ENCODE measurements at places on chromosomes 1 and 21. TPM values are rescaled to one million over a fixed set of nuclear protein-coding genes. Genes with fewer than 3 reads are reported as not detected.

The DIPK1A gene
- 25.7 TPM for total RNA-seq

The DCST2 gene
- not detected for total RNA-seq

The CRABP2 gene
- 0.95 TPM for total RNA-seq

- DNase-seq, result no peak
Observed at GRCh38 chr1:12415038-12415466, 185.2 kb downstream of the VPS13D start.

DNA sequence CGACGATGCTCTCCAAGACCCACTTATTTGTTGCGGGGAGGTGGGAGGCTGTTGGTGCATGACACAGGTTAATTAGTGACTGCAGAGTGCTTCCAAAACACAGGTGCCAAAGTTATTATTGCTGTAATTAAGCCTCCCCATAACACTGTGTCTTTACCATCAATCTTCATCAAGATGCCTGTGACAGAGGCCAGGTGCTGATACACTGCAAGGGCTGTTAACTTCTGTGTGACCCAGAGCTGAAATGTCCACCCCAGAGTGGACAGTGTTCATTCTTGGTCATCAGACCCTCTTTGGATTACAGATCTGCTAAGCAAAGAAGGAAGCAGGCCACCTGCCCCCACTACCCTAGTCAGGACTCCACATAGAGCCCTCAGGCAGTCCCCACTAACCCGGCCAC lies 55.5 kb downstream of the CAPN8 start:
- no peak for DNase-seq

The CTXND2 gene
- total RNA-seq, result not detected

The RASAL2 gene
- total RNA-seq, result 3.6 TPM

GRCh38 chr1:78277253-78277652 lies 213.5 kb upstream of the PTGFR start:
- peak; percentile 59 for DNase-seq

DNA sequence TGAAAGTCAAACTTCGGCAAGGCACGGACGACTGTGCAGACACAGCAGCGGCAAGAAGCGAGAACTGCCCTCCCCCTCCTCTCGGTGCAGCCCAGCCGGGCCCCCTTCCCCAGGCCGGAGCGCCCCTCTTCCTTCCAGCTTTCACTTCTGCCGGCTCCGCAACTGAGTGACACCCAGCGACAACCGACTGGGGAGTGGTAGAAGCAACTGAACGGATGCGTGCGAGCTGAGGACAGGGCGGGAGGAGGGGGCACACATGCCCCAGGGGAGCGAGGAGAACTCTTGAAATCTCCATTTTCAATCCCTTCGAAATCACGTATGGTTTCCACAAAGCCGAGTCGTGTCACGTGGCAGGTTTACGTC lies 146.6 kb downstream of the PGBD5 start:
- no peak for DNase-seq

The NPPA gene
- not detected for total RNA-seq

DNA sequence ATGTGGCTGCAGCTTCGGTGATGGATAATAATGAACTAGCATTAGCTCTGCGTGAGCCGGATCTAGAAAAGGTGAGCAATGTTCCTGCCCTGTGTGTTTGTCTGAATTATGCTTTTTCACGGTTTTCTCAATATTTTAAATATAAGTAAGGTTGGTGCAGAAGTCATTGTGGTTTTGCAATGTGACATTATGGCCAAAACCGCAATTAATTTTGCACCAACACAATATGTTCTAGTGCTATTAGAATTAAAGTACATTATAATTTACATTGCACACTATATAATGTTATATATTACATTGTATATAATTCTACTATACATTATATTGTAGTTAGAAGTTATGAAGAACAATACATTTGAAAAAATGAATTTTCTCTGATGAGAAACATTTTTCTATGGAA lies 255.8 kb downstream of the ZP4 start:
- no peak for DNase-seq

The TSPAN2 gene
- total RNA-seq, result 3.7 TPM

DNA sequence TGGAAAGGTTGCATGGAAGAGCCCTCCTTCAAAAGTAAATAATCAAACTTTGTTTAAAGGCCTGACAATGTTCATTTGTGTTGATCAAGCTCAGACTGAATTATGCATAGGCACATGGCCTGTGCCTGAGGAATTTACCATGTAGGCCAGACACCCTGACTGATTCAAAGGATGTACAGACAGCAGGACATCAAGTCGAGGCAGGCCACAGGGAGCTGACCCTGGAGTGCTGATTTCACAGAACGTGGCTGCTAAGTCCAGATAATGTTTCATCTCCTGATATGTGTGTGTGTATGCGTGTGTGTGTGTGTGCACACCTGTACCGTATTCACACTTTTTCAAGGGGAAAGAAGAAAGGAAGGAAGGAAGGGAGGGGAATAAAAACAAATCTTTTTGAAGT lies 34.1 kb downstream of the NAV1 start:
- no peak for DNase-seq

The KDF1 gene
- not detected for total RNA-seq

The PRAMEF27 gene
- total RNA-seq, result not detected

DNA sequence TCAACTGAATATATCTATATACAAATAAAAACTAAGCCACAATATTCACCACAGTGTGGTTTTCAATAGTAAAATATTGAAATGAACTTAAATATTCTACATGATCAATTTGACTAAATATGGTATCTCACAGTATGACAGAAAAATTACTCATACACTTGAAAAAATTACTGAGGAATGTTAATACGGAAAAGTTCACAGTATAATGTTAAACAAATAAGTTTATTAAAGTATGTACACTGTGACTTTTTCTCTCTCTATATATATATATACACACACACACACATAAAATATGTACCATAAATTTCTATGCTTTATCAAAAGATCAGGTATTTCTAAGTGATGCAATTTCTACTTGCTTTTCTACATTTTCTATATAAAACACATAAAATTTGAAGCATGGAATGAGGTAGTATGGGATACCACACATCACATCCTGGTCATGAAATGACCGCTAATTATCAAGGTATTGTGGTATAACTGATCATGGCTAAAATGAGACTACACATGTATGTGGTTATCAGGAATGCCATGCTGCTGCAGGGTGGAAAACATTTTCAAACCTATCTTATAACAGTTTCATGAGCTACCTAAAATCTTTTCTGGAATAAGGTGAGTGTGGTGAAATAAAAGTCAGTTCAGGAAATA lies 102.3 kb downstream of the CDC42BPA start:
- DNase-seq, result no peak

DNA sequence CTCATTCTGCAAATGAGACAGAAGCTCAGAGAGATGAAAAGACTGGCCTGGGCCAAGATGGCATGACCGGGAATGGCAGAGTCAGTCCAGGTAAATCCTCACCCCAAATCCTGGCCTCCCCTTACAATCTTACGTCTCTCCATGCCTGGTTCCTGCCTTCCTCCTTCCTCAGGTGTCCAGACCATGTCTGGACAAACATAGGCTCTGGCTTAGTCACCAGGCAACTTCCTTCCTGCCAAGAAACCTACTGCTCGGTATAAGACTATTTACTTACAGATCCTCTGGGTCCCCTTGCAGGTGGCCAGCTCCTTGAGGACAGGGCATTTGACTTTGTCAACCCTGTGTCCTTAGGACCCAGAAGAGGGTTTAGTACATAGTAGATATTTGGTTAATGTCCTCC lies 69.4 kb upstream of the ROR1 start:
- DNase-seq, result no peak

The FMO5 gene
- 0.37 TPM for total RNA-seq

GRCh38 chr21:33844104-33844889 lies 71.3 kb downstream of the ATP5PO start:
- DNase-seq, result no peak

DNA sequence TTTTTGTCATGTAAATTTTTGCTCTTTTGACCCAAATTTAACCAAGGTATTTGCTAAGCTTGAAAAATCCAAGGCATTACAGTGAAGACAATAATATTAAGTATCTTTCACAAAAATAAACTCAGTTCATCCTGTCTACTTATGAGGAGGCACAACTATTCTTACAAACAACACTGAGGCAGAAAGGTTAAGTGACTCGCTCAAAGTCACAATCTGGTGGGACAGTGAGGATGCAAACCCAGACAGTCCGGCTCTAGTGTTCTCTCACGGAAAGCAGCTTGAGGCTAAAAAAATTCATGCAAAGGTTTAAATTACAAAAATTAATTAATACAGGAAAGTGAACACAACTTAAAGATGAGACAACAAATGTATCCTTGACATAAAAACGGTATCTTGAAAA lies 125.3 kb downstream of the SIPA1L2 start:
- DNase-seq, result no peak

The FGR gene
- not detected for total RNA-seq

The AADACL4 gene
- total RNA-seq, result not detected

DNA sequence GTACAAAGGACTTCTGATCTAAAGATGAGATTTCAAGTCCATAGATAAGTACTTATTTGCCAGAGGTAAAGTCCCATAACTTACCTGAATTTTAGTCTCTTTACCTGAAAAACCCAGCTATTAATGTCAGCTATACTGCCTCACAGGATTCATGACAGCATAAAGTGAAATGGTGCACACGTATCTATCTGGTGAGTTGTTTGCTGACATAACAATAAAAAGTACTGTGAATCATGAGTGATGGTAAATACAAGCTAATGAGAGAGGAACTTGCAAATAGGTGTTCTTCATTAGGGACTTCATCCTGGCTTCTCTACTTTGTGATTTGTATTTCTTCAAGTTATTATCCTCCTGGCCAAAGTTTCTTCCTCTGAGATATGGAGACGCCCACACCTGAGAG lies 225.1 kb upstream of the C8B start:
- no peak for DNase-seq

The CLIC4 gene
- 217 TPM for total RNA-seq

The SLAMF1 gene
- total RNA-seq, result not detected

GRCh38 chr21:44006017-44006619 lies 6.0 kb upstream of the TRAPPC10 start:
- DNase-seq, result peak; percentile 39

The KCNT2 gene
- total RNA-seq, result 0.18 TPM

The CHODL gene
- total RNA-seq, result 0.35 TPM

GRCh38 chr1:85220756-85221201 lies 20.0 kb upstream of the SYDE2 start:
- DNase-seq, result no peak

DNA sequence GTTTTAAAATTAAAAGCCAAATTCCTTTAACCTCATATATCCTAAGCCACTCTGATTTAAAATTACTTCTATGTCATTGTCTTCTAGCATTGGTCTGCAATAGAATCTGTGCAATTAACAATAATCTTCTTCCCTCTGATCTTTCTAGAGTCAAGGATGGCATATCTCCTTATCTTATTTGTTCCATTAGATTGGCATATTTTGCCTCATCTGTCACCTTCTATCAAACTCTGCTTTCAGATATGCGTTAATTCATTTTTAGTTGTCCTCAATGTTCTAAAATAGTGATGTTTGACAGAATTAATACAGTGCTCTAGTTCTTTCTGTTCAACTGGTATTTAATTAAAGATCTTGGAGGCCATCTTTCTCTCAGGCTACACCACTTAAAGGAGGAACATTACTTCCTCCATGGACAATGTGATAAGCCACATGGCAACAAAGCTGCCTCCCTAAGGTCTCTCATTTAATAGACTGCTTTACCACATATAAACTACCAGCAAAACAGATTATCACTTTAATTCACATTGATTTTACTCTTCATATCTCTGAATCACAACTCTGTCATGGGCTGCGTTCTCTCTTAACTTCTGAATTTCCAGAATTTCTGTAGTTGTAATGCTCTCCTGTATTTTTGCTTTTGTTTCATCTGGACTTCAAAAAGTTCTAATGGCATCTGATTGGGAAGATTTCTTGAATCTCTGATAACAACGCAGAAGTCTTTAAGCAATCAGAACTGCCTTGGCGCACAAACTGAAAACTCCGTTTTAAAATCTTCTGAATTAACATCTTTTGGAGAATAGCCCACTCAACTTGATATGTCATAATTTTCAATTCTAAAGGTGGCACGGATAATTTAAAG lies 2.8 kb downstream of the NRIP1 start:
- DNase-seq, result no peak

The ATP1A4 gene
- not detected for total RNA-seq

DNA sequence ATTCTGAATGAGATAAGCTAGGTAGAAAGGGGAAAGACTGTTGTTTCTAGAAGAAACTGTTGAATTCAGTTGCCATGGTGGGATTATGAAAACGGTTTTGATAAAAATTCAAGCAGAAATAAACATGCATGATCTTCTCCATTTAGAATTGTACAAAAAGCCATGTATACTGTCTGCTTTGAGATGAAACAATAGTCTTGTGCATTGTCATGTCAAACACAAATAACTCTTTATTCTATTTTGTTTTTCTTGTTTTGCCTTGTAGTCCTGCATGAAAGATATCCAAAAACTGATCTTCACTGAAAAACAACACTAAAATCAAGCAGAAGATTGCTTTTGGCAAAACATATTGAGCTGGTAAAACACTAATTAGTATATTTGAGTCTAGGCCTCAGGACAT lies 659.9 kb downstream of the LTN1 start:
- DNase-seq, result no peak

The RAP1GAP gene
- 2.3 TPM for total RNA-seq

DNA sequence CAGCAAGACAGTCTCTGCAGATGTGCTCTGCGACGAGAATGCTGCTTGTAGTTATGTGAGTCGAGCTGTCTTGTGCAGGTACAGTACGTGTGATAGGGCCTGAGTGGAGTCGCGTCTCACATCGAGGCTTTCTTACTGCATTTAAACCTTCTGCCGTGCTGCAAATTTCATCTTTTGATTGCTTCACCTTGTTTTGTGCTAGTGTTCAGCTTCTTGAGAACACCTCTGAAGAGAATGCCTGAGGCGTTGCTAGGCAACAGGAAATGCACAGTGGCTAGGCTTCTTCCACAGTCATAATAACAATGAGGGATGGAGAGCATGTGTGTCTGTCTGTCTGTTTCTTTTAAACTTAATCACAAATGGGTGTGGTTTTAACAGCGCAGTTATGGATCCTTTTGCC lies 52.9 kb downstream of the MRPS6 start:
- DNase-seq, result no peak

DNA sequence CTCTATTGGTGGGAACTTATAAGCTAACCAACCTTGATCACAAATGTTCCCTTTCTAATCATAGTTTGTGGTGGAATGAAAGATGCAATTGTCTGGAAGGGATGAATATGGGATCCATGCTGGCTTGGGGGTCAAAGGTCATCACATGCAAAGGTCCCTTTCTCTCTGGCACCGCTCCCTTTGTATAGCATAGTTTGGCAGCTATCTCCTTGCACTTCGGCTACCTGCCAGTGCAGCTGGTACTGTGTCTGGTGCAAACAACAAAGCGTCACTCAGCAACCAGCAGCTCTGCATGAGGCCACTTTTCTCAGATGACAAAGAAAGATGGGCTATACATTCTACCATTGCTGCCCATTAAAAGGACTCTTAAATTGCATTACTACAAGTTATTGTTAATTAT lies 188.2 kb upstream of the NFIA start:
- DNase-seq, result no peak
